ENCODE measurements at places on chromosomes 7 and 10.

GRCh38 chr10:37754538-37755323 lies 102.7 kb downstream of the ZNF248 start:
- H3K27ac ChIP-seq, result no peak overlapping the region
- H3K36me3 ChIP-seq, result no peaks in the 10 kb centered on the region
- H3K4me3 ChIP-seq, result no peak overlapping the region
- no peak for DNase-seq
- no peaks in the 10 kb centered on the region for H3K4me1 ChIP-seq
- no peaks in the 10 kb centered on the region for H3K27me3 ChIP-seq

DNA sequence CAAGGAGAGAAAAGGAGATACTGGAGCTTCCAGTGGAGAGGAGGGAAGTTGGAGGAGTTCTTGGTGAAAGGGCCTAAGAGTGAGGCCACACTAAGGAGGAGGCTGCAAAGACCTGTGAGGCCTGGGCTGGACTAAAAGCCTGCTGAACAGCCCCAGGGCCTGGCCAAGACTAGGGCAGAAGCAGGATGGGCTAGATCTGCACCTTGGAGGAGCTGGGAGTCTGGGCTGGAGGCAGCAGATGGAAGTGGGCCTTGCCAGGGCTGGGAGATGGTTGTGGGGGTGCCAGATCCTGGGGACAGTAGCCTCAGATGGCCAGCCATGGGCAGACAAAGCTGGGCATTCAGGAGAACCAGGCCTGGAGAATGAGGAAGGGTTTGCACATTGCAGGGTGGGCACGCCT lies 6.5 kb upstream of the PURB start:
- H3K4me1 ChIP-seq, result no peaks in the 10 kb centered on the region
- no peak for DNase-seq
- no peaks in the 10 kb centered on the region for H3K27me3 ChIP-seq
- H3K4me3 ChIP-seq, result no peak overlapping the region

- H3K4me1 ChIP-seq, result peaks cover 3% of the 10 kb centered on the region
- H3K4me3 ChIP-seq, result no peak overlapping the region
- DNase-seq, result peak; percentile 53
- peak overlapping the region; percentile 70 for H3K27ac ChIP-seq
- H3K36me3 ChIP-seq, result no peaks in the 10 kb centered on the region
Observed at GRCh38 chr10:37379991-37380390, 254.6 kb downstream of the ANKRD30A start.

DNA sequence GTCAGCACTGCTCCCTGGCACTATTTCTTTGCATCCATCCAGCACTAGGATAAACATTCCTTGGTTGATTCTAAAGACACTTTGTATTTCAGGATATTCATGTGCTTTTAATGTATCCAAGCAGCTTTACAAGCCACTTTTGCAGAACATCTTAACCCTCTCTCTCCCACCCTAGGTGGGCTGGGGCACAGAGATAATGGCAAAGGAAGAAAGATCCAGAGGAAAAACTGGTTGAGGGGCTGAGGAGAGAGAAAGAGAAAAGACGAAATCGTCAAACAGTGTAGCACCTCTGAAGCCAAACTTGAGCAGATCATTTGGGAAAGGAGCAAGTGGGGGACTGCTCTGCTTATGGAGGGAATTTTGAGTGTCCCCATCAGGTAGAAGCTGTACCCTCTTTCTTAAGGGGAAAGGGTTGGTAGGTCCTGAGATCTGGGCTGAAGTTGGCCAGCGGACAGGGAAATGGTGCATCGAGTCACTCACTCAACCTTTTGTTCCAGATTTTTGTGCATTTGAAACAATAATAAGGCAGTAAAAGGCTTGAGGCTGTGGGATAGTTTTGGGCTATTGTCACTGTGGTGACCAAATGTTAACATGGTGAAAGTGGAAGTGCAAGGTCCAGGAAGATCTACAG lies 4.2 kb upstream of the HOXA13 start:
- peaks cover 7% of the 10 kb centered on the region for H3K4me1 ChIP-seq
- no peaks in the 10 kb centered on the region for H3K36me3 ChIP-seq
- H3K27me3 ChIP-seq, result peaks cover 89% of the 10 kb centered on the region

- no peaks in the 10 kb centered on the region for H3K4me1 ChIP-seq
- DNase-seq, result no peak
- no peaks in the 10 kb centered on the region for H3K36me3 ChIP-seq
- H3K4me3 ChIP-seq, result no peak overlapping the region
- H3K27ac ChIP-seq, result no peak overlapping the region
Observed at GRCh38 chr7:98811299-98811698, 58.5 kb downstream of the TMEM130 start.
